ENCODE measurements at places on chromosomes 12 and 14. TPM values are rescaled to one million over a fixed set of nuclear protein-coding genes. Genes with fewer than 3 reads are reported as not detected.

Gene PRH1
- 15.1 TPM for polyA plus RNA-seq

Gene APPL2
- polyA plus RNA-seq = 10.0 TPM

Gene C12orf50
- not detected for polyA plus RNA-seq

Gene OVCH1
- polyA plus RNA-seq = not detected

Gene NID2
- polyA plus RNA-seq = 0.73 TPM

Gene VASH1
- 0.70 TPM for polyA plus RNA-seq

Gene DNAH10
- polyA plus RNA-seq = 0.40 TPM

Gene IL23A
- polyA plus RNA-seq = 12.4 TPM

Gene ANAPC7
- 24.9 TPM for polyA plus RNA-seq

Gene WNT1
- 0.19 TPM for polyA plus RNA-seq

Gene CCDC177
- not detected for polyA plus RNA-seq

Gene PTPRO
- polyA plus RNA-seq = 9.4 TPM

Gene FAM181A
- polyA plus RNA-seq = not detected

Gene TUBA1A
- 286 TPM for polyA plus RNA-seq

Gene TAS2R31
- not detected for polyA plus RNA-seq

Gene TAS2R9
- polyA plus RNA-seq = not detected

Gene BRF1
- 8.4 TPM for polyA plus RNA-seq

Gene SDR9C7
- not detected for polyA plus RNA-seq

Gene KCTD10
- polyA plus RNA-seq = 18.3 TPM

Gene PCK2
- polyA plus RNA-seq = 50.2 TPM

Gene GPRC5D
- 1.4 TPM for polyA plus RNA-seq

Gene POMT2
- polyA plus RNA-seq = 2.3 TPM

Gene PSEN1
- 35.3 TPM for polyA plus RNA-seq

Gene ARHGAP9
- polyA plus RNA-seq = 129 TPM

Data from IgD-negative memory B cell (primary cell).